ENCODE measurements at places on chromosomes 16 and 17.

DNA sequence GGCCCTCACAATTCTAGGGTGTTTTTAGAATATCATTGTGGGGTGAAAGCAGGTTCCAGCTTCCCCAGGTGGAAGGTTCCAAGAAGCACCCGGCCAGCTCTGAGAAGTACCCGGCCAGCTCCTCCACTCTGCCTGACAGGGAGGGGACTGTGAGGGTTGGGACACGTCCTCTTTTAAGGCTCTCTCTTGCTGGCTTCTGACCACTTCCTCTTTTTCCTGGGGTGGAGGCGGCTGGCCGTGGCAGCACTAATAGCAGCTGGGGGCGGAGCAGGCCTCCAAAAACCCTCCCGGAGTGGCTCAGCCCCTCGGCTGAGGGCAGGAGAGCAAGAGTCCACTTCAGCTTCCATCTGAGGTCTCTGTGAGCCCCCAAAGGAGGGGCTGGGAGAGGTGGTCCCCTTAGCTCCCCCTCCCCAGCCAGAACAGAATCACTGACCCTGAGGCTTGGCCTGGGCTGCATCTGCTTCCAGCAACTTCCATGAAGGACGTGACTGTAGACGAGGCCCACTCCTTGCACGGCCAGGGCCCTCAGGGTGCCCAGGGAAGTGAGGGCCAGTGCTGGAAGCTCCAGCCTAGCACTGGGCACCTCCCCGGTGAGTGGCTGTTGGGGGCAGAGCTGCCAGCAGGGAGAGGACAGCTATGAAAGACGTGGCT is 26.7 kb upstream of the PLCG2 start:
- DNase-seq = no peak

DNA sequence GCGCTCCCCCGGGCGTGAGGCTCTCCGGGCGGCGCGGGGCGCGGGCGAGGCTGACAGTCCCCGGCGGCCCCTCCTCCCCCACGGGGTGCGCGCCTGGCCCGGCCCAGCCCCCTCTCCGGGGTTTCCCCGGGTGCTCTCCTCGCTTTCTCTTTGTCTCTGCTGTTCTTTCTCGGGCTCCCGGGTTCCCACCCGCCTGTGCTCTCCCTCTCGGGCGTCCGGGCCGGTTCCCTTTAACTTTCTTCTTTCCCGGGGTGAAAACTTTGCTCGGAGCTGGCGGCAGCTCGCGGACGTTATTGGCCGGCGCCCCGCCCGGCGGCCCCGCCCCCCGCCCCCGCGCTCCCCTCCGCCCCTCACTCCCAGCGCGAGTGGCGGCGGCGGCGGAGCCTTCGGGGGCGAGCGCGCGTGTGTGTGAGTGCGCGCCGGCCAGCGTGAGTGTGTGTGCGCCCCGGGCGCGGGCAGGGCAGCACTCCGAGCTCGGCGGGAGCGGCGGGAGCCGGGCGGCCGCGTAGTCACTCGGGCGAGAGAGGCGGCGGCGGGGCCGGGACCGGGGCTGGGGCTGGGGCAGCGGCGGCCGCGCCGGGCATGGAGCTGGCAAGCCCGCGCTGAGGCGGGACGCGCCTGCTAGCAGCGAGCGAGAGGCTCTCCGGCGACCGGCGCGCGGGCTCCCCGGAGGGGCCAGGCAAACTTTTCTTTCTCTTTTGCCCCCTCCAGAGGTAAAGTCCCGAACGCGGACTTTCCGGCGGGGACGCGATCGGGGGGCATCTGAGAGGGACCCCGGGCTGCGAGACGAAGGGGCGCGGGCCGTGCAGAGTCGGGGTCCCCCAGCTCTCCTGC is at the start of gene NTN1:
TSS of gene NTN1 (plus strand) at position 353 of the 834 bp plus-strand sequence. CDS start 864 bp downstream, outside the sequence.
- DNase-seq = peak; percentile 15

GRCh38 chr16:10954903-10955302 is 10.5 kb downstream of the CLEC16A start:
- no peak for DNase-seq

GRCh38 chr16:68997564-68997963 is 107.9 kb upstream of the HAS3 start:
- DNase-seq = no peak

DNA sequence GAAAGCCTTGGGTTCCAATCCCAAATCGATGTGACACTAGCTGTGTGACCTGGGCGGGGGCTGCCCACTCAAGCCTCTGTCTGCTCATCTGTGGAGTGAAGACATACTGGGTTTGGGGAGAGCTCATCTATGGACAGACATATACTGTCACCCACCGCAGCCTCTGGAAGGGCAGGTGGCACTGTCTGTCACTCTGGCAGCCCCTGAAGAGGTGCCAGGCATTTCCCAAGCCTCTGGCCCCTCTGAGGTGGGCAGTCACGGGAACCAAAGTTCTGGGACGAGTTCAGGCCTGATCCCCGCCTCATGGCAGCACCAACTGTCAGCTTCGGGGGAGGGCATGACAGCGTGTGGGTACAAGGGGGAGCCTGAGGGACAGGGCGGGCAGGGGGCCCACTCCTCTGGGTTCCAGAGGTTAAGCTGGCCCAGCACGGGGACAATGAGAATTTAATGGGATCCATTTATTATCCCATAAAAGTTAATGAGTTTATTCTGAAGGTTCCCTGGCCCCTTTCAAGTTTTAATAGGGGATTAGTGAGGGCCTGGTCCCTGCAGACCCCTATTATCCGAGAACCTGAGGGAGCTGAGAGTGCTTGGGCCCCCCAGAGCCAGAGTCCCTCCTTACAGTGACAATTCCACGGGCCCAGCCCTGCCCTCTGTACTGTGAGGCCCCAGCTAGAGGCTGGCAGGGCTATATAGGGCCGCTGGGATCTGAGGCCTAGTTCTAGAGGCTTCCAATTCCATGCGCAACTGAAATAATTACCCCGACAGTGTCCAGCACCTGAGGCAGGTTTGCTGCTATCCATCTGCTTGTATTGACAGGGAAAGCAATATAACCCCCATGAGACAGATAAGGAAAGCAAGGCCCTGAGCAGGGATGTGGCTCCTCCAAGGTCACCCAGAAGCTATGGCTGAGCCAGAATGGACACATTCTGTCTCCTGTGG is 18.8 kb downstream of the SEZ6 start:
- no peak for DNase-seq

DNA sequence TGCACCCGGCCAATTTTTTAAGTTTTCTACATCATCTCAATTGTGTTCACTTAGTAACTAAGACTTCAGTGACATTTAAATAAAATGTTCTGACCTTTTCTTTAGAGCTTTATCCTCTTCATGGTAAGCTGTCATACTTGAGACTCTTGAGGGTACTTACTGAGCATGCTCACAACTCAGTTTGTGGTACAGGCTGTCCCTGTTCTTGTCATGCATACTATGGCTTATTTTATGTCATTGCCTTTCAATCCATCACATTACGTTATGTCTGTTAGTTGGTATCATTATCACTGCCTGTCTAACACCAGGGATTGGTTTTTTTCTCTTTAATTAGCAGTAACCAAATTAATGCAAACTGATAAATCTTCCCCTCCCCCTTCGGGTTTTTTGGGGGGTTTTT is 41.9 kb upstream of the RHBDL3 start:
- DNase-seq = no peak

Data from fibroblast of mammary gland (primary cell).